Esophagus muscularis mucosa (tissue), 4 donors: ENCODE measurements at places on chromosomes 3 and 15.

- H3K4me3 ChIP-seq, result no peak overlapping the region
- H3K4me1 ChIP-seq, result no peaks in the 10 kb centered on the region
- no peaks in the 10 kb centered on the region for H3K36me3 ChIP-seq
- no peak for DNase-seq
Observed at GRCh38 chr15:70209499-70209898, 111.8 kb upstream of the TLE3 start.

DNA sequence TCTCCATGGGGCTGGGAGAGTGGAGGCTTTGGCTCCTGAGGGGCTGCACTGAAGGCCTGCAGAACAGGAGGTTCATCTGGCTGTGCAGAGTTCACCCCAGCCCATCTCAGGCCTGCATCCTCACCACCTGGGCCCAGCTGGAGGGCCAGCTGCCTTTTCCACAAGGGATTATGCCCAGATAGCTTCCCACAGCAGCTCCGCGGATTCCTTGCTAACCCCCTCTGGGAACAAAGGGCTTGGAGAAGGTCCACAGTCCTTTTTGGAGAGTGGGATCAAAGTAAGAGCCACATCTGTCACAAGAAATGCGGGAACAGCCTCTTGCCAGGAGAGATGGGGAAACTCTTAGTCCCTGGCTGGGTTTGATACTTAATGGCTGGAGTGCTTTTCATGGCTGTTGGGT, 164.7 kb upstream of the RGMA start:
- no peaks in the 10 kb centered on the region for H3K36me3 ChIP-seq
- H3K4me1 ChIP-seq, result no peaks in the 10 kb centered on the region
- H3K27me3 ChIP-seq, result no peaks in the 10 kb centered on the region
- no peak for DNase-seq
- no peak overlapping the region for H3K27ac ChIP-seq

DNA sequence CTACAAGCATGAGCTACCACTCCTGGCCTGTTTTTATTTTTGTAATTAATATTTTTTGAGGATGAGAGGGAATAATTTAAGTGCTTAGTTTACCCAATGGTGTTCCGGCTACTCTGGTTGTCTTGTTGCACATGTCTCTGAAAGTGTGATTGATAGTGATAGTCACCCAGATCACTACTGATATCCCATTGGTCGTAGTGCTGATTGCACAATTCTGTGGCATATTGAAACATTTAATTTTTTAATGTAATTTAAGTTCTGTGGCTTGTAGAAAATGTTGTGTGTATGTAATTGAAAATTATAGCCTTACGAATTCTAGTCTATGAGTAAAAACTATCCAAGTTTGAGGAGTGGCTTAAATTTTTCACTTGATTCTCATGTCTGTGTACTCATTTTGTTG, 11.9 kb downstream of the ARIH2 start:
- H3K27ac ChIP-seq, result no peak overlapping the region
- H3K4me3 ChIP-seq, result no peak overlapping the region
- DNase-seq, result no peak
- peaks cover 34% of the 10 kb centered on the region for H3K36me3 ChIP-seq
- no peaks in the 10 kb centered on the region for H3K27me3 ChIP-seq

DNA sequence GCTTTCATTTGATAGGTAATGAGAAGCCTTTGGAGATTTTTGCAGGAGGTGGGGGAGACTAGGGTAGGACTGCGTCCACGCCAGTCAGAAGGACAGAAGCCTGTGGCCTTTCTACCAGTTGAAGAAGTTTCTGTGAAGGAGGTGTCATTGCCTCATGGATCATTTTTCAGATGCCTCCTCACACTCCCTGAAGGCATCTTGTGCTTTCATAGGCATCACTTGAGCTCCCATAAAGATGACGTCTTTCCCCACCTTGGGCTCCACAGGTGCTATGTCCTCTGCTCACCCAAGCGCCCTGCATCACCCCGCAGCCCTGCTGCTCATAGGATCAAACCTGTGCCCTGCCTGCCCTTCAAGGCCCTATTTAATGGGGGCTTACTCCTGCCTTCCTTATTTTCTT, 7.5 kb upstream of the ITGA11 start:
- H3K27ac ChIP-seq, result no peak overlapping the region
- DNase-seq, result peak; percentile 68
- H3K27me3 ChIP-seq, result peaks cover 46% of the 10 kb centered on the region

DNA sequence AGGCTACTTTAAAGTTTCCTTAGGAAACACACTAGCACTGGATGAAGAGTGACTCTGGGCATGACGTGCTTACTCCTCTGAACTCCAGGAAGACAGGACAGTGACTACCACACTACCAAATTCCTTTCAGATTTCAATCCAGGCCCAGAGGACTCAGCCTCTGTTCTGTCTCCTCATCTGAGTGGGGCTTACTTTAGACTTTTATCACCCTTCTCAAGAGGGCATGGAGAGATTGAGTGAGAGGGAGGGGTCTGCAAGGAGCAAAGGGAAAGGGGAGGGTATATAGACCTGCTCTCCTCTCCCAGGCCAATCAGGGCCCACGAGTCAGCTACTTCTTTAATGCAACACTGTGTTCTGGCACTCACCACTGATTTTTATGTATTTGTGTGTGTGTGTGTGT, 29.4 kb upstream of the RSL24D1 start:
- no peak overlapping the region for H3K4me3 ChIP-seq
- DNase-seq, result no peak
- no peaks in the 10 kb centered on the region for H3K27me3 ChIP-seq
- H3K36me3 ChIP-seq, result no peaks in the 10 kb centered on the region

DNA sequence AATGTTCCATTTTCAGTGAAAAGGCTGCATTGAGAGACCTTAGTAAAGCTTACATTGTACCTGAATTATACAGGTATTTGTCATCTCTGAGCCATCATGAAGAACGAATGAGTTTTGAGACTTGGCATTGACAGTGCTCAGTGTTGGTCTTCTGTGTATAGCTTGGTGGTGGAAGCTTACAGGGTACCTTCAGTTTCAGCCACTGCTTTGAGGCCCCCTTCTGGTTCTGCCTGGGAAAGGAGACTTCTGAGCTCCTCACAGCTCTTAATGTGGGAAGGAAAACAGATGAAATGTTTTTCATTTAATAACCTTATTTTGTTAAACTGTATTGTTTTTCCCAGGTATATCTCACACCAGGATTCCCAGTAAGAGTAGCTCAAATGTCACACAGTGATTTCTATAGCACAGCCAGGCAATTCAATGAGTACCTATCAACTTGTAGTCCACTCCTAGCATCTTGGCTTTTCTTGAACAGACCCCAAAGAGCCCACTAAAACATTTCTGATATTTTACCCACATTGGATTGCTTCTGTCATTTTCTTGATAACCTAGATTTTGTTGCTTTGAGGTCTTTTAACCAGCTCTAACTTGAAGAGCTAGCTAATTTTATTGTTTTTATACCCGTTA, 5.6 kb downstream of the SERPINI1 start:
- H3K4me1 ChIP-seq, result peaks cover 6% of the 10 kb centered on the region
- no peak overlapping the region for H3K4me3 ChIP-seq
- H3K27ac ChIP-seq, result no peak overlapping the region
- no peaks in the 10 kb centered on the region for H3K36me3 ChIP-seq
- H3K27me3 ChIP-seq, result no peaks in the 10 kb centered on the region

DNA sequence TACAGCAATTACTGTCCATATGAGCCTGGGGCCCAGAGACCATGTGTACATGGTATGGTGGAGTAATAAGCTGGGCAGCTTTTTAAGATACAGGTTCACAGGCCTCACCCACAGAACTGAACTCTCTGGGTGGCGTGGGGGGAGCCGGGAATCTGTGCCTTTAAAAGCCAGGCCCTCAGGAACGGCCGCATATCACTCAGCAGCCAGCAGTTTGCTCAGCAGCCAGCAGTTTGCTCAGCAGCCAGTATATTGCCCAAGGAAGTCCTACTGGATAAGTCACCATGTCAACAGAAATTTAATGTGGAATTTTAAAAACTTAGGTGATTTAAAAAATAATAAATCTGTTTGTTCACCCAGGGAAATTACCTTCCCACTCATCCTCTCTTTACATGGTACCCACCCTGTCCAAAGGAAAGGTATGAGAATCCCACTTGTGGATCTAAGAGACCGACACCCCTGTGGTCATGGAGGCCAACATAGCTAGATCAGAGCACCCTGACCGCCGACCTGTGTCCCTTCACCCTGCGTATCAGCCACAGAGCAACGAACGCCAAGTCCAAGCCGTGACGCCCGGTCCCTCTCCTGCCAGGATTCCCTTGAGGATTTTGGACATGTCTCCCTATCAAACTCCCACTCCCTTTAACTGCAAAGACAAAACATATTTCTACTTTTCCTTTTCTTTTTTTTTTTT, 95.7 kb upstream of the CHRM5 start:
- no peak overlapping the region for H3K27ac ChIP-seq
- H3K4me3 ChIP-seq, result no peak overlapping the region
- H3K27me3 ChIP-seq, result no peaks in the 10 kb centered on the region
- H3K4me1 ChIP-seq, result no peaks in the 10 kb centered on the region
- H3K36me3 ChIP-seq, result no peaks in the 10 kb centered on the region
- DNase-seq, result no peak

DNA sequence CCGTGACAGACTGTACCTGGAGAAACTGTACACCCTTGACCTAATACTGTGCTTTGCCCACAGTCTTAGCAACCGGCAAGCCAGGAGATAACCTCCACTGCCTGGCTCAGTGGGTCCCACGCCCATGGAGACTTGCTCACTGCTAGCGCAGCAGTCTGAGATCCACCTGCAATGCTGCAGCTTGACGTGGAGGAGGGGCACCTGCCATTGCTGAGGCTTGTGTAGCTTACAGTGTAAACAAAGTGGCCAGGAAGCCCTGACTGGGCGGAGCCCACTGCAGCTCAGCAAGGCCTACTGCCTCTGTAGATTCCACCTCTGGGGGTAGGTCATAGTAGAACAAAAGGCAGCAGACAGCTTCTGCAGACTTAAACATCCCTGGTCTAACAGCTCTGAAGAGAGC, 189.3 kb downstream of the EDEM1 start:
- H3K4me3 ChIP-seq, result no peak overlapping the region
- H3K36me3 ChIP-seq, result no peaks in the 10 kb centered on the region
- no peak overlapping the region for H3K27ac ChIP-seq
- DNase-seq, result no peak

- H3K36me3 ChIP-seq, result no peaks in the 10 kb centered on the region
- no peaks in the 10 kb centered on the region for H3K4me1 ChIP-seq
- H3K27ac ChIP-seq, result no peak overlapping the region
- no peaks in the 10 kb centered on the region for H3K27me3 ChIP-seq
- no peak overlapping the region for H3K4me3 ChIP-seq
Observed at GRCh38 chr15:38610748-38611147, 46.1 kb upstream of the RASGRP1 start.

- no peak for DNase-seq
- no peak overlapping the region for H3K27ac ChIP-seq
- no peaks in the 10 kb centered on the region for H3K36me3 ChIP-seq
- H3K4me3 ChIP-seq, result no peak overlapping the region
- H3K4me1 ChIP-seq, result no peaks in the 10 kb centered on the region
- no peaks in the 10 kb centered on the region for H3K27me3 ChIP-seq
Observed at GRCh38 chr3:133213937-133214336, 175.7 kb downstream of the TMEM108 start.

- H3K27ac ChIP-seq, result peak overlapping the region; percentile 99
- H3K4me3 ChIP-seq, result peak overlapping the region; percentile 72
- no peaks in the 10 kb centered on the region for H3K36me3 ChIP-seq
- DNase-seq, result no peak
- H3K4me1 ChIP-seq, result peaks cover 91% of the 10 kb centered on the region
- no peaks in the 10 kb centered on the region for H3K27me3 ChIP-seq
Observed at GRCh38 chr15:90099868-90100831, 2.1 kb downstream of the IDH2 start.

DNA sequence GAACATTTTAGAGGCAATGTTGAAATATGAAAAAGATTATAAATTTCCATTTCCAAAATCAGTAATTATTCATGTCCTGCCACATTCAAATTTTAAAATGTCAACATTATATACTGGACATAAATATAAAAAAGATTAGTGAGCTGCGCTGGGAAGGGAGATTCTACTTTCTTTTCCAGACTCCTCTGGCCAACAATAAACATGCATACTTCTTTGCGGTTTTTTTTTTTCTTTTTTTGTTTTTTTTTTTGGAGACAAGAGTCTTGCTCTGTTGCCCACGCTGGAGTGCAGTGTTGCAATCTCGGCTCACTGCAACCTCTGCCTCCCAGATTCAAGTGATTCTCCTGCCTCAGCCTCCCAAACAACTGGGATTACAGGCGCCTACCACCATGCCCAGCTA, 105.5 kb downstream of the ADAM10 start:
- H3K27ac ChIP-seq, result no peak overlapping the region
- peaks cover 5% of the 10 kb centered on the region for H3K36me3 ChIP-seq
- DNase-seq, result no peak
- no peaks in the 10 kb centered on the region for H3K4me1 ChIP-seq
- no peak overlapping the region for H3K4me3 ChIP-seq

DNA sequence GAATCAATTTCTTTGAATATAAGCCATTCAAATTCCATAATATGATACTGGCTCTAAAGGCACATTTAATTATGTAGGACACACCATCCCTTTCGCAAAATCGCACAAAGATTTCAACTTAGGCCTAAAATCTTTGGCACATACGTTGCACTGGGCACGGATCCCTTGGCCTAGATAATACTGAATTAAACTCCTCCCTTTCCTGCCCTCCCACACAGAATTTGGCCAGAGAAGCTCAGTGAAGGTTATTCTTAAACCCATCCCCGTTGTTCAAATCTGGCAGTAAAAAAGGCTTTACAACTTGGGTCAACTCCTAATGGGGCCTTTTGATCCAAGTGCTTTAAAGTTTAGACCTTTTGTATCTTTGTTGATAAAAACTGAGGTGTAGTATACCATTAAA, 247.2 kb downstream of the PTPRG start:
- H3K27ac ChIP-seq, result peak overlapping the region; percentile 42
- no peaks in the 10 kb centered on the region for H3K36me3 ChIP-seq
- H3K4me3 ChIP-seq, result no peak overlapping the region

DNA sequence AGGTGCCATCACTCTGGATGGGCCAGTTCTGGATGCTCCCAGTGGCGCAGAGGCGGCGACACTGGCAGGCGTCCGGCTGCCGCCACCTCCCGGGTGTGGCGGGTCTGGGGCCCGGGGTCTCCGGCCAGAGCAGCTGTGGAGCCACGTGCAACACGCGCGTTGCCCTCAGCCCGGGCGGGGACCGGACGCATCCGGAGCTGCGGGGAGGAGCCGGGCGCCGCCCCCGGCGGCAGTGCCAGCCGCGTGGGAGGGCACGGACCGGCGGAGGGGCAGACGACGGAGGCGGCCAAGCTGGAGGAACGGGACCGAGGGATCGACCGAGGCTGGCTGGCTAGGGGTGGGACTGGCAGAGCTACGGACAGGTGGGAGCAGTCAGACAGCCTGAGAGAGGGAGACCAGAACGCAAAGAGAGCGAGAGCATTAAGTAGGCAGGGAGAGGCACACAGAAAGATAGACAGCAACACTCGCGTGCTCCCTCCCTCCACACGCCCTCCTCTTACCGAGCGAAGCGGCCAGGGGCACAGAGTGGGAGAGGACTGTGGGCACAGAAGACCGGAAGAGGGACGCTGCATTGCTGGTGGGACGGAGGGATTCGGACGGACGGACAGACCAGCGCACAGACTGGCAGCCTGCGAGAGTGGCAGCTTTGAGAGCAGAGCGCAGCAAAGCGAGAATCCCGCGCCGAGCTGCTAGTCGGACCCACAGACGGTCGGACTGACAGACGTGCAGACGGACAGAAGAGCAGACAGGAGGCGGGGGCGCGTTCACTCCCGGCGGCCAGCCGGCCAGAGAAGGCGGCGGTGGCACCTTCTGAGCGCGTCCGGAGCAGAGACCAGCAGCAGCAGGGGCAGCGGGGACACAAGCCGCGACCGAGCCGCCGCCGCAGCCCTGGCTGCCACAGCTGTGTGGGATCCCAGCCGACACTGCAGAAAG, at the start of gene ARPP21:
Gene ARPP21 (plus strand): TSS at position 272 of the 933 bp plus-strand sequence. CDS start 42,227 bp downstream, outside the sequence.
- peak within 1 kb of the TSS; percentile 45 for H3K4me3 ChIP-seq
- peaks cover 10% of the 10 kb centered on the region for H3K4me1 ChIP-seq
- H3K27me3 ChIP-seq, result peaks cover 15% of the 10 kb centered on the region
- H3K36me3 ChIP-seq, result no peaks in the 10 kb centered on the region
